ENCODE measurements at places on chromosomes 12 and 14. TPM values are rescaled to one million over a fixed set of nuclear protein-coding genes. Genes with fewer than 3 reads are reported as not detected.

RIN3 gene
- 2.0 TPM for total RNA-seq

CARMIL3 gene
- total RNA-seq, result not detected

SRGAP1 gene
- 6.2 TPM for total RNA-seq

DNAAF2 gene
- 3.5 TPM for total RNA-seq

TMEM132C gene
- total RNA-seq, result not detected

LDHB gene
- total RNA-seq, result 843 TPM

TAS2R10 gene
- not detected for total RNA-seq

SERPINA9 gene
- total RNA-seq, result not detected

ASCL4 gene
- total RNA-seq, result not detected

TAS2R50 gene
- total RNA-seq, result not detected

SLC25A29 gene
- total RNA-seq, result 12.4 TPM

KRT5 gene
- not detected for total RNA-seq

KLRC2 gene
- not detected for total RNA-seq

PRPF39 gene
- 25.2 TPM for total RNA-seq

SLC10A1 gene
- not detected for total RNA-seq

PRICKLE1 gene
- 17.0 TPM for total RNA-seq

LIN7A gene
- total RNA-seq, result 19.5 TPM

PAPOLA gene
- total RNA-seq, result 65.4 TPM

CACNA2D4 gene
- total RNA-seq, result 1.6 TPM

MTRFR gene
- 10.7 TPM for total RNA-seq

FRMD6 gene
- total RNA-seq, result 167 TPM

CABP1 gene
- total RNA-seq, result not detected

ASB2 gene
- total RNA-seq, result 0.58 TPM

CLEC1A gene
- total RNA-seq, result not detected
